ENCODE measurements at places on chromosomes 16 and 17.

GRCh38 chr16:56609463-56609921, 1.1 kb downstream of the MT2A start:
- DNase-seq: no peak

- no peak for DNase-seq
These were observed 53.4 kb downstream of the MEOX1 start for GRCh38 chr17:43608313-43608712.

GRCh38 chr16:12587170-12587569, 216.5 kb downstream of the CPPED1 start:
- DNase-seq: no peak

GRCh38 chr16:88569614-88569984, 604 bp upstream of the ZC3H18 start:
- DNase-seq: no peak

- no peak for DNase-seq
These were observed 108.4 kb downstream of the HS3ST3B1 start for GRCh38 chr17:14409292-14409691.

- no peak for DNase-seq
These were observed 5.0 kb upstream of the SPIRE2 start for GRCh38 chr16:89823087-89823823.

GRCh38 chr16:75506107-75506506, 10.9 kb upstream of the CHST6 start:
- DNase-seq: no peak

DNA sequence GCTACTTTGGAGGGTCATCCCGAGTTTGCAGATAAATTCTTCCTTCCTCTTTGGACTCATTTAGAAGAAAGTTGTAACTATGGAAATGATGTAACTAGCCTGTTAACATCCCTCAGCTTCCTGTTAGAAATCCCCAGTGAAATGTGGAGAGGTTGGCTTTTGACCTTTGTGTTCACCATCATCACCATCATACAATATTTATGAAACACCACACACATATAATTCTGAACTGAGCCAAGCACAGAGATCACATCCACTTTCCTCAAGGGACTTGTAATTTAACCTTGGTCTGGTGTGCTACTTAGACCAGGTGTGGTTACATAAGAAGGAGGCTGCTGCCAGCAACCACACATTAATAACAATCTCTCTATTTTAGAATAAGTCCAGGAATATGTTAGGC, 2.5 kb downstream of the CAPNS2 start:
- DNase-seq: no peak

DNA sequence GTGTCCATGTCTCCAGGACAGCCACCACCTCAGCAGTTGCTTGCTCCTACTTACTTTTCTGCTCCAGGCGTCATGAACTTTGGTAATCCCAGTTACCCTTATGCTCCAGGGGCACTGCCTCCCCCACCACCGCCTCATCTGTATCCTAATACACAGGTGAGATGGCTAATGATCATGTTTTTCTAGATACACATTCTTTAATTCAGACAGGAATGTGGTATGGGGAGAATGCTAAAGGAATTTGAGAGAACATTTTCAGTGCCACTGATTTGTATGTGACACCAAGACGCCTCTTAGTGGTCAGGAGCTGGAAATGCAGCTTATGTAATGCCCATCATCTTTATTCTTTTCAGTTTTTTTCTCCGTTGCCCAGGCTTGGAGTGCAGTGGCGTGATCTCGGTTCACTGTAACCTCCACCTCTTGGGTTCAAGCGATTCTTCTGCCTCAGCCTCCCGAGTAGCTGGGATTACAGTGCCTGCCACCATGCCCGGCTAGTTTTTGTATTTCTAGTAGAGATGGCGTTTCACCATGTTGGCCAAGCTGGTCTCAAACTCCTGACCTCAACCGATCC, 8.9 kb upstream of the RAPGEFL1 start:
- DNase-seq: no peak

All from activated CD8-positive, alpha-beta memory T cell treated with anti-CD3 and anti-CD28 coated beads for 1 hour (primary cell).